CD4-positive, alpha-beta T cell treated with Interleukin-2 at 100 ng/mL for 4 hours (primary cell): ENCODE measurements at places on chromosomes 5 and 9.

DNA sequence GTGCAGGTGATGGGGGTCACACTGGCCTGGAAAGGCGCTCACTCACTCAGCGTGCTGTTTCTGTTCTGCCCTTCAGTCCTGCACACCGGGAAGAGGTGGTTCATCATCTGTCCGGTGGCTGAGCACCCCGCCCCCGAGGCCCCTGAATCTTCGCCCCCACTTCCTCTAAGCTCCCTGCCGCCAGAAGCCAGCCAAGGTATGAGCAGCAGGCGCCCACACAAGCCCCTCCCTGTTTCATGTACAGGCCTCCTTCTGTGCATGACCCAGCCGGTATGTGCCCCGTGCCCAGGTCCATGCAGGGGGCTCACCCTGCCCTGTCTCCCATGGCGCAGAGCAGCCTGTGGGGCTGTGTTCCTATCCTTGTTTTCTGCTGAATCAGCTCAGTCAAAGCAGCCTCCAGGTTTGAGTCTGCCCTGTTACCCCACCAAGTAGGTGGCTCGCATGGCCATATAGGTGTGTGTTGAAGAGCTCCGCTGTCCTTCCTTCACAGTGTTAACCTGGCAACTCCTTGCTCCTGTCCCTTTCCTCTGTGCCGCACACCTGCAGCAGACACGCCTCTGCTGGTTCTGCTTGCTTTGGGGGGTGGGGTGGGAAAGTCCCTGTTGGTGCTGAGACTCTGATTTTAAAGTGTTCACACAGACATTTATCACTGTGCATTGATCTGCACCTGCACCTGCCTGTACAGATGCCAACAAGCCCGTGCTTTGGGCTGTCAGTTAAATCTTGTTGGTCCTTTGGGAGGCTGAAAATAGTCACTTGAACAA lies 84.8 kb downstream of the WNK2 start:
- DNase-seq = peak; percentile 30

DNA sequence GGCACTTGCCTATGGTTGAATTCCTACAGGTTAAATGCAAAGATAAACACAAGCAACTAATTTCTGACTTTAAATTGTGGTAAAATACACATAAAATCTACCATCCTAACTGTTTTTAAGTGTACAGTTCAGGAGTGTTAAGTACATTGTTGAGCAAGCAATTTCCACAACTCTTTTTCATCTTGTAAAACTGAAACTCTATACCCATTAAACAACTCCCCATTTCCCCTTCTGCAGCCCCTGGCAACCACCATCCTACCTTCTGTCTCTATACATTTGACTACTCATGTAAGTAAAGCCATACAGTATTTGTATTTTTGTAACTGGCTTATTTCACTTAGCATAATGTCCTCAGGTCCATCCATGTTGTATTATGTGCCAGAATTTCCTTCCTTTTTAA lies 38.5 kb upstream of the STX17 start:
- DNase-seq = no peak

DNA sequence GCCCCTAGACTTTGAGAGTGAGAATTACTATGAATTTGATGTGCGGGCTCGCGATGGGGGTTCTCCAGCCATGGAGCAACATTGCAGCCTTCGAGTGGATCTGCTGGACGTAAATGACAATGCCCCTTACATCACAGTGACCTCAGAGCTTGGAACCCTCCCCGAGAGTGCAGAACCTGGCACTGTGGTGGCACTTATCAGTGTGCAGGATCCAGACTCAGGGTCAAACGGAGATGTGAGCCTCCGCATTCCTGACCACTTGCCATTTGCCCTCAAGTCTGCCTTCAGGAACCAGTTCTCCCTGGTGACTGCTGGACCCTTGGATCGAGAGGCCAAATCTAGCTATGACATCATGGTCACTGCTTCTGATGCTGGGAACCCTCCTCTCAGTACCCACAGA lies 1.3 kb downstream of the PCDHGC4 start:
- DNase-seq = no peak

GRCh38 chr5:88486431-88486830 lies 217.8 kb upstream of the TMEM161B start:
- DNase-seq = no peak

- DNase-seq = no peak
Measured at GRCh38 chr5:76014005-76014404, 69.2 kb upstream of the SV2C start.

GRCh38 chr5:127660047-127660733 lies 11.3 kb downstream of the CTXN3 start:
- no peak for DNase-seq

DNA sequence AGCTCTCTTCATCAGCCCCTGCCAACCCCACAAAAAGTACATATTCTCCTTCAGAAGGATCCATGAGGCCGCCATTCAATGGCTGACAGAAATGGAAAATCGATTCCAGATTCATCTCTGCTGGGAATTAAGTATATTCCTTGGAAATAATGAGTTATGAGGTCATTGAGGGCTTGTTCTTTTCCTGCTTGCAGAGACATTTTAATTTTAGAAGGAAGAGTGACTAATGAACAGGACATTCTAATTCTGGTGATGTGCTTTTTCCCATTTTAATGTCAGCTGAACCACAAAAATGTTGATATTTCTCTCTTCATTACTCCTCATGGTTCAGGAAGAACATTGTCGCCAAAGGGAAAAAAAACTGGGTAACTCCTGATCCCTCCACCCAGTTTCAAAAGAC lies 314.0 kb downstream of the PIK3R1 start:
- DNase-seq = no peak

GRCh38 chr5:172695232-172696054 lies 54.4 kb downstream of the NEURL1B start:
- DNase-seq = no peak

DNA sequence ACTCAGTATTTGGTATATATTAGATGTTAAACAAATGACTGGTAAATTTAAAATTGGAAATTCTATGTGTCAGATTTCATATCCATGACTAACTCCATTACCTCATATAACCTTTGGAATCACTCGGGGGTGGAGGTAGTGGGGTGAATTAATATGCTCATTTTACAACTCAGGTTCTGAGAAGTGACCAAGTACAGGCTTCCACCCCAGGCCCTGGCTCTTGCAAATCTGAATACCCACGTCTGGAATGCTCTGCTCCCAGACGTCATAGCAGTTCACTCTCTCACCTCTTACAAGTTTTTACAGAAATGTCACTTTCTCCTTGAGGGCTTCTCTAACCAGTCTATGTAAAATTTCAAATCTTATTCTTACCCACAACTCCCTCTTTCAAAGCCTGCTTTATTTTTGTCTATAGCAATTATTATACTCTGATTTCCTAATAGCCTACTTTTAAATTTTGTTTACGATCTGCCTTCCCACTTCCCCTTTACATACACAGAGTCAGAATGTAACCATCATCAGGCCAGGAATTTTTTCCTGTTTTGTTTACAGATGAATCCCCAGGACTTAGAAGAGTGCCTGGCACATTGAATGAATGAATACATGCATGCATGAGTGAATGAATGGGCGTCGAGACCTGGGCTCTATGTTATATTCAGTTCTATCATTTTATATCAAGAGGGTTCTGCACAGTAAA lies 134.1 kb upstream of the IFNE start:
- DNase-seq = no peak

- no peak for DNase-seq
Measured at GRCh38 chr9:118558026-118558425, 811.2 kb downstream of the BRINP1 start.

GRCh38 chr5:74510476-74511075 lies 130.0 kb downstream of the ENC1 start:
- DNase-seq = no peak

DNA sequence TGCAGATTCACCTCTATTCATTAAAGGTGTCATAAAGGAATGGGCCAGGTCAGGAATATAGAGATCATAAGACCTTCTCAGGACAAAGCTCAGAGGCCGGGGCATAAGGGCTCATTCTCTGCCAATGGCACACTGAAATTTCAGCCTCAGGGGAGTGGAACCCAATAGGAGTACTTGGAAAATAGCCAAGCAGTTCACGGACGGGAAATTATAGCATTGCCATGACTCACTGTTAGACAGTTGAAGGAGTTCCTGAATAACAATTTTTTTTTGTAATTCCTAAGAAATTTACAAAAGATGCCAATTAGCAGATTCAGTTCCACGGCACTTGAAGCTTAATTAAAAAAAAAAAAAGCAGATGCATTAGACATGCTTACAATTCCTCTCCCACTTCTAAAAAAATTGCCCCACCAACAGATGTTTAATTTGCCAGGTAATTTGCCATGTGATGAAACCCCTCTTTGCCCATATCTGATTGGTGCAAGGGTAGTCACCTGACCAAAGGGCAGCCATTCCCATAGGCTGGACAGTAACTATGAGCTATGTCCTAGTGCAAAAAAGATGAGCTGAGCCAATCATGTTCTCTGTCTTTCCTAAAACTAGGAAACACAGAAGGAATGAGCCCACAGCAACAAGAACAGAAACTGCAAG lies 58.6 kb downstream of the PTCD2 start:
- DNase-seq = no peak

DNA sequence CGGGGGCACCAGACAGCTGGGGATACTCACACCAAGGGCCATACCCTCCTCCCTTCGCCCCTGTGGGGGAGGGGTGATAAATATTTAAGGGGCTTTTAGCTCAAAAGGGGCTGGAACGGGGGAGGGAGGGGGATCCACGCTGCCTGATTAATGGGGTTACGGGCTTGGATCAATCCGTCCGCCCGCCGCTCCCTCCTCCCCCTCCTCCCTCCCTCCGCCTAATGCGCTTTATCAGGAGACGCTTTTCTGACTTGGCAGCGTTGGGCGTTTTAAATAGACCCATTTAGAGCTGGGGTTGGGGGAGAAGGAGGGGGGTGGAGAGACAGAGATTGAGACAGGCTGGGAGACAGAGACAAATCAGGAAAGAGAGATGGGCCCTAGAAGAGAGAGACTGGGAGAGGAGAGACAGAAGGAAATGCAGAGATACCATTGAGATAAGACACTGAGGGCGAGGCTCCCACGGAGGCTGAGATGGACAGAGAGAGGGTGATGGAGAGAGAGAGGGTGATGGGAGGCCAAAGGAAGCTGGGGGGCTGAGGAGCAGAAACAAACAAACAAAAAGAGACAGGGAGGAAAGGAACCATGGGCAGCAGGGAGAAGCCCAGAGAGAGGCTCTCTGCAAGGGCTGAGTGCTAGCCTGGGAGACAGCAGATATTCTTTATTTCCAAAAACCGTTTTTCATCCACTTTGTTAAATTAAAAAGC lies 10.3 kb downstream of the CNTFR start:
- no peak for DNase-seq

GRCh38 chr5:80615266-80615914 lies 39.1 kb upstream of the MSH3 start:
- DNase-seq = no peak

- DNase-seq = no peak
Measured at GRCh38 chr5:89712134-89712700, 697.3 kb downstream of the CETN3 start.

- DNase-seq = no peak
Measured at GRCh38 chr9:121447321-121447834, 52.3 kb downstream of the GGTA1 start.

- no peak for DNase-seq
Measured at GRCh38 chr5:67272453-67273130, 76.0 kb upstream of the CD180 start.

DNA sequence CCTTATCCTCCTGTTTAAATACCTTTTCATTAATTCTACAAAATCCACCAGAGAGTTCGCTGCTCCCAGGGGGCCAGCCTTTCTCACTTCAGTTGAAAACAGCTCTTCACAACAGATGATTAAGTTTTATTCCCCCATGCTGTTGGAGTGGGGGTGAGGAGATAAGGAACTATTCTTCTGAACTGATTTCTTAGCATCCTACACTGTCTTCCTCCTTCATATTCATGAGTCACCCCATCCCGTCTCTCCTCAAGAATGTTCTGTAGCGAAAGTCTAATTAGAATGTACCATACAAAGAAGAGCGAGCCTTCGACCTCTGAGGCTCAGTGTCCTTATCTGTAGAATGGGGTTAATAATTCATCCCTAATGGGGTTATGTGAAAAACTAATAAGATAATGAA lies 138.0 kb downstream of the PIK3R1 start:
- no peak for DNase-seq

GRCh38 chr5:90014420-90014819 lies 395.1 kb downstream of the CETN3 start:
- DNase-seq = no peak

DNA sequence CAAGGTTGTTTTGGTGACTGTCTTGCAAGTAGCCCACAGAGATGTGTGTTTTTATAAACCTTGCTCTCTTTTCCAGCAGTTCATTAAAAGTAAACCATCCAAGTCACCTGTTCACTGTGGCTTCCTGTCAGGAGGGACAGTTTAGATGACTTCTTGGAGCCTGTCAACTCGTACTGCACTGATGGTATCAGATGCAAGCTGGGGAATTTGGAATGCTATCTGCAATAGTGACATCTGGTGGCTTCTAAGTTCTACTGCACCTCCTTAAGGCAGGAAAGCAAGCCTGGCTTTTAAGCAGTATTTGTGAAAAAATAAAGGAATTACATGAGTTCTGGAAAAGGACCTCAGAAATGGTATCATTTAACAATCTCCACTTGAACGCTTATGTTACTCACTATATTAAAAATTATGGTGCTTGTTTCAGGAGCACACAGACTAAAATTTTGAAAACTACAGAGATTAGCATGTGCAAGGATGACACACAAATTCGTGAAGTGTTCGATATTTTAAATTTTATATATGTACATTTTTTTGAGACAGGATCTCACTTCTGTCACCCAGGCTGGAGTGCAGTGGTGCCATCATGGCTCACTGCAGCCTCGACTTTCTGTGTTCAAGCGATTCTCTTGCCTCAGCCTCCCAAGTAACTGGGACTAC lies 164.0 kb downstream of the TTC39B start:
- peak; percentile 35 for DNase-seq

- no peak for DNase-seq
Measured at GRCh38 chr5:134267366-134268018, 41.6 kb upstream of the PPP2CA start.

DNA sequence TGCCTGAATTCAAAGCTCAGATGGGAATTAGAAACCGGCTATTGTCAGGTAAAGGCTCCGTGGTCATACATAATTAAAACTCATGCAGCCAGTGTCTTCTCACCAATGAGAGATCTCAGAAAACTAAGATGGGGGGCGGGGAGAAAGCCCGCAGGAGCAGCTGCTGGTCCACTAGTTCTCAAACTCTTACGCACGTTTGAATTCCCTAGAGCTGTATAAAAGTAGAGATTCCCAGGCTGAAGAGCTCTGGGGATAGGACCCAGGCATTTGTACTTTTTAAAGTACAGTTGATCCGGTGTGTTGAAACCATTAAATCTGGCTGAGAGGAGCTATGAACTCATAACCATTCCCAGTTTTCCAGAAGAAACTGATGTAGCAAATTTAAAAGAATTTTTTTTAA lies 68.5 kb downstream of the FRMD3 start:
- no peak for DNase-seq

GRCh38 chr5:114362197-114362976 lies 517 bp downstream of the KCNN2 start:
- DNase-seq = no peak
